ENCODE measurements at places on chromosomes 16 and 17.
A peak's percentile ranks its signal among the peaks of the same experiment; 100 is the strongest.

- DNase-seq, result no peak
Observed at GRCh38 chr17:47225436-47225858, 16.3 kb downstream of the MYL4 start.

- DNase-seq, result no peak
Observed at GRCh38 chr16:61007694-61008093, 1028.5 kb downstream of the CDH8 start.

DNA sequence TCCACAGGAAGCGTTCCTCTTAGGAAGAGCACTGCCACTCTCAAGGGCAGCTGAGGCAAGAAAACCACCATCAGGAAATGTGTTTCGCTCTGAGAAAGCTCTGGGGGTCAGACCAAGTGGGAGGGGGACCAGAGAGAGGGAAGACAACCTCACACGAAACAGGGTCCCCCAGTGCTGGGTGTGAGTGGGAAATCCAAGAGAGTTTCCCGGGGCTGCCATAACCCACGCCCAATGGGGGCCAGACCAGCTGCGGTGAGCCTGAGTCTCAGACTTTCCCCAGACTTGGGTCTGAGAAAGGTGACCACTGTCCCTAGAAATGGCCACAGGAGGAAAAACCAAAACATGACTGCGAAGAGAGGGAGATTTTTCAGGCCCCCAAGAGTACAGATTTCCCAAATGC lies 14.5 kb downstream of the DNAH17 start:
- no peak for DNase-seq

GRCh38 chr17:48023400-48024148 lies 14.0 kb downstream of the COPZ2 start:
- DNase-seq, result peak; percentile 44

GRCh38 chr17:62631086-62631935 lies 3.8 kb downstream of the MRC2 start:
- DNase-seq, result no peak

Data from NCI-H2029 treated with DMSO at 0.1 percent for 48 hours (cell line).